Dermis blood vessel endothelial cell (primary cell): ENCODE measurements at places on chromosomes 2 and 18. TPM values are rescaled to one million over a fixed set of nuclear protein-coding genes. Genes with fewer than 3 reads are reported as not detected.
A peak's percentile ranks its signal among the peaks of the same experiment; 100 is the strongest.

- DNase-seq = peak; percentile 79
These were observed 41.3 kb downstream of the PSMG2 start for GRCh38 chr18:12744103-12744502.

Gene MARCHF4
- 1.5 TPM in 2 replicates for total RNA-seq

- DNase-seq = peak; percentile 20
These were observed 12.0 kb downstream of the ALPG start for GRCh38 chr2:232418466-232419244.

Gene SMCHD1
- total RNA-seq = 58.5 and 75.2 TPM in 2 replicates

DNA sequence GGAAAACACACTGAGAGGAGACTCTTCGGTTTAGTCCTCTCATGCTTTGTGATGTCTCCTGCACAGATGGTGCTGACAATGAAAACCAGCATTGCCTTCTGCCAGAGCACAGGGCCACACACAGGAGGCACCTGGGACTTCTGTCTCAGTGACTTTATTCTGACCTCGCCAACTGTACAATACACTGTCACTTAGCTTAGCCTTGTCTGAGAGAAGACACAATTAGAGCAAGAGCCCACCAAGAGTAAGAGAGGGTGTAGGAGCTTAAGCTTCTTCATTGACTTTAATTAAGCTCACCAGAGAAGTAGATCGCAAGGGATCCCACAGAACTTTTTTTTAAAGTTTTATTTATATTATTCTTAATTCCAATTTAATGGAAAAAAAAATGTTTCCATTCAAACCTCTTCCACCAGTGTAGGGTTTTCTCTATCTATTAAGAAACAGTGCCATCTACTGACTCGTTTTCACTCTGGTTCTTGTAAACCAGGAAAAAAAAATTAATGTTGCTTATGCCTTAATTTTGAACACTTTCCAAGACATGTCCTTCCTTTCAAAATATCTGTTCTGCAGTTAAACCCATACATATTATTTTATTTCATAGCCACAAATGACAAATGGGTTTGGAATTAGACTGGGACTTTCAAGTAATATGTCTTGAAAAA lies 42.4 kb upstream of the DDX18 start:
- DNase-seq = peak; percentile 46

DNA sequence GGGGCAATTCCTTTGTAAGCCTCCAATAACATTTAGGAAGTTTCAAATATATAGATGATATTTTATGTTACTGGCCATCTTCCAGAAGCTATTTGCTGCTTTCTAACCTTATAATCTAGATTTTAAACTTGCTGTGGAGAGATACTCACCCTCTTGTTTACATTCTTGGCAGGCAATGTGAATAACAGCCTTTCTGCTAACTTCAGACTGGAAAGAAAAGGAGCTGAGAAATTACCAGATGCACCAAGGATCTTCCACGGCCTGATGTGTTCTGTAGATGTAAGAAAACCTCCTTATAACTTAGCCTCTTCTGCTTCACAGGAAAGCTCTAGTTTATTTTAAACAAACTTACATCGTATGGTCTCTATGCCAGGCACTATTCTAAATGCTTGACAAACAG lies 16.7 kb downstream of the REG1B start:
- DNase-seq = no peak

DNA sequence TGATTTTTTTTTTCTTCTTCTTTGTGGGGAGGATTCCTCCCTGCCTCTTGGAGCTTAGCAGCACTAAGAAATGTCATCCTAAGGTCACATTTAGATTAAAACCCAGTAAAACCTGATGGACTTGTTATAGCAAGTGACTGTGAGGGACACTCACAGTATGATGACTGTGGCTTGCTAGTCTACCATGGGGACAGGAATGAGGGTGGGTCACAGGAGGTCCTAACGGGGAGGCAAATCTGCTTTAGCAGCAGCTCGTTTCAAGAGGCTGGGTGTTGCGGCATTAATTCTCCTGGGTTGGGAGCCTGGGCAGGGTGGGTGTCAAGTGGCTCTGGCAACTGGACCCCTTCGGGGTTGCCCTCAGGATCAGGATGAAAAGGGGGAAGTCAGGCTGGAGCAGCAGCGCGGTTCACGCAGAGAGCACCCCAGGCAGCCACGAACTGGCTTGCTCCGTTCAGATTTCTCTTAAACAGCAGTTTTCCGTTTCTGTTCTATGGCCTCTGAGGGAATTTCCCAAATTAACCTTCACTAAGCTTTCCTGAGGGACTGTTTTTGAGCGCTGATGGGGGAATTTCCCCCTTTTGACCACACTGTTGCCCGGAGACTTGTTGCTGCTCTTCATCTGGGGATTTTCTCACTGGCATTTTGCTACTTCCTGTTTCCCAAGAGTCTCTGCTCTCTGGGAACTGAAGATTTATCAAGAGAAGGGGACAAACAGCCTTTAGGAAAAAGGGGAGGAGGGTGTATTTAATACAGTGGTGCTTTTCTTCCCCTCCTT lies 59.8 kb upstream of the PELI1 start:
- peak; percentile 76 for DNase-seq

- no peak for DNase-seq
These were observed 167.1 kb downstream of the RPRM start for GRCh38 chr2:153311432-153311831.

Gene CRACDL
- 3.3 and 9.0 TPM in 2 replicates for total RNA-seq

DNA sequence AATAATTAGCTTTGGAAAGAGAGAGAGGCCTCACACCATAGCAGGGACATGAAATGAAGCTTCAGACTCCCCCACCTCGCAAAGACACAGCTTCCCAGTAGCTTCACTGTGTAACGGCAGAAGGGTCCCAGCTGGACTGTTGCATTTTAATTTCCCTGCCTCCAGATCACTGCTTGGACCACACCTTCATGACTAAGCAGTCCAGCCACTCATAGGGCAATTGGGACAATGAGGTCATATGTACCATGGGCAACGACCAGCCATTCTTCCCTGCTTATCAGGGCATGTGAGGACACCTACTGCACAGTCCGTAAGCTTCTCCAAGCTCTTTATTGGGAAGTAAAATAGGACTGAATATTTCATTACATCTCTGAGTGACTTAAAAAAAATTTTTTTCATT lies 183.0 kb downstream of the MREG start:
- DNase-seq = peak; percentile 79

DNA sequence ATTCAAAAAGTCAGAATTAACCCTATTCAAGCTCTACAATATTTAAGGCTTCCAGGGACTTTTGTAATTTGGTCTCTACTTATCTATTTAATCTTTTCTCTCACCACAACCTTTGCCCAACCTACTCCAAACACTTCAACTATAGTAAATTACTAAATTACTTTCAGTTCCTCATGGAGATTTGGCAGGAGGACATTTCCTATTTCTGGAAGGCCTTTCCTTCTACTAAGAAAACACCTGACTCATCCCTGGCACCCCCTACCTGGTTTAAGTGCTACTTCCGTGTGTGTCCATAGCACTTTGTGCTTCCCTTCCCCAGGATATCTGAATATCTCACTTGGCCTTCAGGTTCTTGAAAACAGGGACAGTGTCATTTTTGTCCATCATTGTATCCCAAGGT lies 96.3 kb downstream of the UPP2 start:
- no peak for DNase-seq

Gene MZT2B
- total RNA-seq = 138 and 188 TPM in 2 replicates

Gene ANO7
- 0.34 and 1.1 TPM in 2 replicates for total RNA-seq

DNA sequence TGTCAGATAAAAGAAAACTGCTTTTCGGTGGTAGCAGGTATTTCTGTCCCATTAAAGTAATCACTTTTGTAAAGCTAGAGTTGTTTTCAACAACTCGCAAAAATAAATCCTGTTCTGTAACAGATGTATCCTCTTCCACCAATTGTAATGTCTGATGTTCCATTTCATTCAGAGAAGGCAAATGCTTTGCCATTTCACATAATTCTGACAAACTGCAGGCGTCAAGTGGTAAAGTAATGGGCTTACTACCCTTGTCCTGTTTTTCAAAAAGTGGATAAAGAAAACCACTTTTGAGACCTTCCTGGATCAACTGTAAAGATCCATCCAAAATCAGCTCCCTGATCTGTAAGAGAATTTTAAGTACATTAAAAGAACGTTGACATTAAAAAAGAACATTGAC lies 16.6 kb downstream of the METTL4 start:
- peak; percentile 53 for DNase-seq

- DNase-seq = no peak
These were observed 209.8 kb downstream of the HAUS1 start for GRCh38 chr18:46314011-46314410.

DNA sequence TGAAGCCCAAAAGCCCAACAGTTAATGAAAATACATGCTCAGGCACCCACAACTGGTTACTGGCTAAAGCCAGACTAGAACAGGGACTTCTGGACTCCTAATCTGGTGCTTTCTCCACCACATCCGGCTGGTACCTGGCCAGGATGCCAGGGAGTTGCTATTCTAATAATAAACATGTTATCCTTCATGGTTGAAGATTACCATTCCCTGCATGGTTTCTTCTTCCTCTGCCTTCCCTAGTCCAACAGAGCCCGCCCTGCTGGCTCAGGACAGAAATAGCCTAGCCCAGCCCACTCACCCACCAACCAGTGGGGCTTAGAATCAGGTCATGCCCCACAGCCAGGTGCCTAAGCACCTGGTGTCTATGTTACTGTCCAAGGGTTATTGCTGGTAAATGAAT lies 184.2 kb downstream of the TMEM247 start:
- DNase-seq = no peak

GRCh38 chr18:23822590-23823385 lies 133.5 kb downstream of the LAMA3 start:
- peak; percentile 68 for DNase-seq

- DNase-seq = no peak
These were observed 189.6 kb downstream of the CYRIA start for GRCh38 chr2:16475986-16476567.

DNA sequence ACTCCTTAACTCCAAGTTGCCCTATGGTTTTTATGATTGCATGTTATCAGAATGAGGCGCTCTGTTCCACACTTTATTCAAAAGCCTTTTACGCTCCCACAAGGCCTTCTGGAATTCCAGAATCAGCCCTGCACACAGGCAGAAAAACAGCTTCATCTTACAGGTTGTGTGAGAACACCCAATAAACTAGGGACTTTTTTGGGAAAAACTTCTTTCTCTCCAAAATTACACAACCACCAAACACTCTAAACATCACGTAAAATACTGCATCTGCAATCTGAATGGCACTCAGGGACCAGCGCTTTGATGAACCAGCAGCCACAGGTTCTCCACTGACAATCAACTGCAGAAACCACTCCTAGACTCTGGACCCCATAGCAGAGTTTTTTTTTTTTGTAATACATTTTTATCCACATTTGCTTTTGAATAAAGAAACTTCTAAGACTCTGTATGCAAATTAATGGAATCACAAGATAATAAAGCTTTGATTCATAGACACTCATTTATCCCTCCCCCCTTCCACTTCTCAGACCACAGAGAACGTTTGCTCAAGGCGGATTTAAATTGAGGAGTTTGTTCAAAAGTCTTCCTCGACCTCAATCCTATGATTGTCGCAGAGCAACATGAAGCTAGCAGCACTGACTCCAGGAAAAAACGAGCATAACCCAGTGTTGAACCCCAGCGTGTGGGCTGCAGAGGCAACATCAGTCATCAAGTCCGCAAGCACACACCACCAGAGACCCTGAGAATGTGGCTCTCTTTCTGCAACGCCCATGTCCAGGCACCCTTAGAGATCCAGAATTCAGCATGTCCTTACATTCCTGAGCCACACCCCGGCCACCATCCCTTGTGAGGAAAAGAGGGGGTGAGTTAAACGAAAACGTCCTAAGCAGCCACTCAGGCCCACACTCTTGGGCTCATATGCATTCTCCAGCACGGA lies 116.5 kb downstream of the MBP start:
- DNase-seq = no peak

Gene ZNF892
- total RNA-seq = 7.7 and 8.7 TPM in 2 replicates

- DNase-seq = no peak
These were observed 8.3 kb downstream of the TCF4 start for GRCh38 chr18:55579501-55580270.

Gene IL36G
- total RNA-seq = not detected in 2 replicates
